ENCODE measurements at places on chromosomes 12 and 14.

GRCh38 chr14:50052517-50052916, 63.9 kb downstream of the VCPKMT start:
- DNase-seq, result no peak

- DNase-seq, result no peak
These were observed 37.9 kb downstream of the TDG start for GRCh38 chr12:104003596-104003995.

GRCh38 chr14:23621204-23621931, 14.8 kb upstream of the DHRS2 start:
- no peak for DNase-seq

DNA sequence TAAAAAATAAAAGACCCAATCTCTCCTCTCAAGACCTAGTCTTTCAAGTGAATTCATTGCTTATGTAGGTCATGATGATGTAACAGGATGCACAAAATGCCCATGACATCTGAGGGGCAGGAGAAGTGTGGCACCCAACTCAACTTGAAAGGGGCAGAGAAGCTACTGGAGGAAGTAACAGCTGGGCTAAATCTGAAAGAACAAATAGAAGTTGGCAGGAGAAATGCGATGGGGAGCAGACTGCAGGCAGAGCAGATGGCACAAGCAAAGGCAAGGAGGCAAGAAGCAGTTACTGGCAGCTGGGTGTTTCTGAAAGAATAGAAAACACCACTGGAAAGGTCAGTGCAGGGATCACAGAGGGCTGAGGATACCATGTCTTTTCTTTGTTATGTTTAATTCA, 14.6 kb downstream of the SLC38A4 start:
- no peak for DNase-seq

DNA sequence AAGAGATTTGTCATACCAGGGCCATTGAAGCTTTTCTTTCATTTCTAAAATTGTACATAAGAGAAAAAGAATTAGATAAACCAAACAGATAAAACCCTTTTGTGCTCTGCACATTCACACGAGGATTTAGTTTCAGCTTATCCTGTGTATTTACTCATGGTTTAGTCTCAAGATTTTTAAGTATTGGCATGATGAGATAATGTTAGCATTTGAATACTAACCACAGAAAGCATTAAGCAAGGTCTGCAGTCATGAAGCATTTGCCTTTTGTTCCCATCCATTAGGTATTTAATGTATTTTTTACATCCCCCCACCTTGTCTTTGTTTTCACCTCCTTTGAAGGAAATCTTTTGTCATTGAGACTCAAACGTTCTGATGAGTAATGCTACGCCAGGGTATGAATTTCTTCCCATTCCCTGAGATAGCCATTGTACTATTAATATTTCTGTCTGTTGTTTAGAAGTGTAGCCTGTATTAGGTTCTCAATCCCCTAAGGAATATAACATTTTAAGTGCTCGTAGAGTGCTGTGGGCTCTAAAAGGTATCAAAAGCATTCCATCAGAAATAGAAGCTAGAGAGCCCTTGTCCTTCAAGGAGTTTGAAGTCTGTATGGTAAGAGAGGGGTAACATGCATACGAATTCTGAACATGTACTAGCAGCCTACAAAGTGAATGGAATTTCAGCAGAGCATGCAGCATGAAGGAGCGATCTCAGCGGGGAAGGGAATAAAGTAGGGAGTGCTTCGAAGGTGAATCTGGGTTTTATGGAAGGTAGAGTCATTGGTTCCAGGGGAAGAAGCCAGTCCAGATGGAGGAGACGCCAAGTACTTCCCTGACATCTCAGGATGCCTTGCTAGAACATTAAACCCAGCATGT, 22.3 kb downstream of the CRADD start:
- no peak for DNase-seq

DNA sequence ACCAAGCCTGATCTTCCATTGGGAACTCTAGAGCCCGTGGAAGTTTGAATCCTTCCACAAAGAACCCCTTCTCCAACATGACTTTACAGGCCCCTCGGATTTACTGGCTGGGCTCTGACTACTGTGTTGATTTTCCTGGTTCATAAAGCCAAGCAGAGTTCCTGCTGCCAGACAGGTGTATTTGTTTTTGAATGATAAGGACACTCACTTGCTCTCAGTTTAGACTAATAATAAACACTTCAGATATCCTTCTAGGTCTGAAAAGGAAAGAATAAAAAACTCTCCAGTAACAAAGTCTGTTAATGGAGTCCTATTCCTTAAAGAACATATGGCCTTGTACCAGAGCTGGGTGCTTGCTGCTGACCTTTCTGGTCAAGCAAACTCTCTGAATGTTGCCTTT, 31.0 kb downstream of the SIX1 start:
- no peak for DNase-seq

All from hematopoietic multipotent progenitor cell treated with erythropoietin and hydrocortisone succinate and interleukin-3 and kit ligand, for 17 days (in vitro differentiated cells).